ENCODE measurements at places on chromosomes 1 and 21. TPM values are rescaled to one million over a fixed set of nuclear protein-coding genes. Genes with fewer than 3 reads are reported as not detected.
A peak's percentile ranks its signal among the peaks of the same experiment; 100 is the strongest.

GRCh38 chr1:19412654-19413053 lies 72.7 kb downstream of the CAPZB start:
- no peak for DNase-seq

DNA sequence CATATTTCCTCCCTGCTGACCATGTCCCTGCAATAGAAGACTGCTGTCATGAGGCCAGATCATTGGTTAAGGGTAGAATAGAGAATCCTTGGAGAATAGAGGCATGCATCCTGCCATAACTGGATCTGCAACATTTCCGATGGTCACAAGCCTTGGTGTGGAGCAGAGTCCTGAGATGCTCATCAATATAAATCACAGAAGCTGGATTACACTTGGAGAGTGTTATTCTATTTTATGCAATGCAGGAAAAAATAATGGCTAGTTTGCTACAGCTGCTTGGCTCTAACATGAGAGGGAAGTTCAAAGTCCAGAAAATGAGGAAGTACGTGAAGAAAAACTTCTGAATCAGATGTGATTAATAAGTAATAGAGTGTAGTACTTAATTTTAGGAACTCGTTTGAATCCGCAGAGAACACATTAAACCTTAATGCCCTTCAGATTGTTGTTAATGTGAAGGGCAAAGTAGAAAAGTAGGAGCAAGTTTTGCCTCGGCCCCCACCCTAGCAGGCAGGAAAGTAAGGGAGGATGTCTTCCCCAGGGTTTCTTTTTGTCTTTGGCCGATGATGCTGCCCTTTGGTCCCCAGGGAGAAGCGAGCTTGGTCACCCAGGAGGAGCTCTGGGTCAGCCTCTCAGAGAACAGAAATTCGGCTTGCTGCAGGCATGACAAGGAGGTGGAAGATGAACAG lies 59.5 kb downstream of the KCNK1 start:
- peak; percentile 82 for DNase-seq

- no peak for DNase-seq
Measured at GRCh38 chr1:162025541-162025940, 1.9 kb upstream of the OLFML2B start.

LCE1F gene
- total RNA-seq = not detected

GRCh38 chr1:234997896-234998741 lies 130.5 kb downstream of the TOMM20 start:
- DNase-seq = peak; percentile 85

- no peak for DNase-seq
Measured at GRCh38 chr1:240193679-240194078, 102.0 kb downstream of the FMN2 start.

TBX19 gene
- 2.9 TPM for total RNA-seq

DNASE2B gene
- not detected for total RNA-seq

DNA sequence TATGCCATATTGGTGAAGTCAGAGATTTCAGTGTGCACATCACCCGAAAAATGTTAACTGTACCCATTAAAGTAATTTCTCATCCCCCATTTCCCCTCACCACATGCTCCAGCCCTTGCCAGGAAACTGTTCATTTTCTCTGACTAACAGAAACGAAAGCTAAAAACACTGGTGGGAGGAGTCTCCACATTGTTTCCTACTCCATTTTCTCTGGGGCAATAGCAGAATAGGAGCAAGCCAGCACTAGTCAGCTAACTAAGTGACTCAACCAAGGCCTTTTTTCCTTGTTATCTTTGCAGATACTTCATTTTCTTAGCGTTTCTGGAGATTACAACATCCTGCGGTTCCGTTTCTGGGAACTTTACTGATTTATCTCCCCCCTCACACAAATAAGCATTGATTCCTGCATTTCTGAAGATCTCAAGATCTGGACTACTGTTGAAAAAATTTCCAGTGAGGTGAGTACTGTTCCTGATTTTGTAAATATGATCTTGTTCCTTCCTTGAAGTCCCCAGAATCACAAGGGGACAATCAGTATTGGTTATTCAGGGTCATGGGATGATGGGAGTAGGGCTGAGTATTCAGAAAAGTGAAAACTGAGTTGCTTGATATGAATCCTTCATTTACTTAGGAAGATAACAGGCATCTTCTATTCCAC lies at the start of gene IFI16:
Gene IFI16 (plus strand): TSS at position 204 of the 658 bp plus-strand sequence. CDS start 4,774 bp downstream, outside the sequence.
- DNase-seq = peak; percentile 66

DNA sequence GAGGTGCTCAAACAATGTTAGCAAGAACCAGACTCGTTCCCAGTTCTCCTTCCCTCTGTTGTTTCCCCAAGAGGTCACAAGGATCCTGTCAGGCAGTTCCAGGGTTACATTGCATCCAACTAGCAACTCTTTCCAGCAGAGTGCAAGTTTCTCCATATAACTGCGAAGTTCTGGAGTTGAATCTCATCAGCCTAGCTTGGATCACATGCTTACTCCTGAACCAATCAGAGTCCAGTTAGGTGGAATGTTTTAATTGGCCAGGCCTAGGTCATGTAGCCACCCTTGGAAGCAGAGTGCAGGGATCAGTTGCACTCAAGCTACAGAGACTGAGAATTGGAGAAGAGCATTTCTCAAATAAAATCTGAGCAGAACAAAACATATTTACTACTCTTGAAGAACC lies 15.9 kb upstream of the PIK3R3 start:
- no peak for DNase-seq

GRCh38 chr1:114062477-114063099 lies 83.3 kb downstream of the OLFML3 start:
- DNase-seq = no peak

DNA sequence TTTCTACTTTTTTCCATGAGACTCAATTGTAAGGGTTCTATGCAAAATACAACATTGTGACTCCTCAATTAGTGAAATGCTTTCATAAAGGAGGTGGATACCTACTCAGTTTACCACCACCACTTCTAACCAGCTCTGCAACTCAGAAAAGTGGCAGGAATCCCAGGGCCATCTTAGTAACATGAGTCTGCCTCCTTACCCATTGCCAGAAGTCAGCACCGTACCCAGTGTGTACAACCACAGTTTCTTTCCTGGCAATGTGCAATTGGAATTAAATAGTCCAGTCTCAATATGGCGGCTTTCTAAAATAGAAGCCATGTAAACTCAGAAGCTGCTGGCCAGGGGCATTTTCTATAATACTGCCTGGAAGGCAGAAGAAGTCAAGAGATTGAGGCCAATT lies 32.1 kb downstream of the TESK2 start:
- DNase-seq = no peak

SLC45A1 gene
- total RNA-seq = 3.3 TPM

DNA sequence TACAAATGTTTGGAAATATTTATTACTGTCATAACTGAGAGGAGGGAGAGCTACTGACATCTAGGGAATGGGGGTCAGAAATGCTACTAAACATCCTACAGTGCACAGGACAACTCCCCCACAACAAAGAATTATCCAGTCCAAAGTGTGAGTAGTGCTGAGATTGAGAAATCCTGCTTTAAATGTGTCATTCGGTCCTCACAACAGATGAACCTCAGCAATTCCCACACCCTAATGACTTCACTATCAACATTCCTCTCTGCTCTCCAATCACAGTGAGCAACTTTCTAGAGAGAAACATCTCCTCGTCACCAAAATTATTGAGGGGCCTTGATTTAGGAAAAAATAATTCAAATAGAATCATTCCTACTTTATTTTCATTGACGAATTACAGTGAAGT lies 18.0 kb downstream of the OMA1 start:
- no peak for DNase-seq

GRCh38 chr1:32897082-32898049 lies 3.8 kb downstream of the TMEM54 start:
- DNase-seq = no peak

- DNase-seq = no peak
Measured at GRCh38 chr1:167994560-167994959, 57.7 kb upstream of the MPC2 start.

ATAD3C gene
- not detected for total RNA-seq

- no peak for DNase-seq
Measured at GRCh38 chr1:1858382-1859086, 32.4 kb downstream of the GNB1 start.

- DNase-seq = no peak
Measured at GRCh38 chr21:31489014-31489413, 145.0 kb upstream of the TIAM1 start.

DNA sequence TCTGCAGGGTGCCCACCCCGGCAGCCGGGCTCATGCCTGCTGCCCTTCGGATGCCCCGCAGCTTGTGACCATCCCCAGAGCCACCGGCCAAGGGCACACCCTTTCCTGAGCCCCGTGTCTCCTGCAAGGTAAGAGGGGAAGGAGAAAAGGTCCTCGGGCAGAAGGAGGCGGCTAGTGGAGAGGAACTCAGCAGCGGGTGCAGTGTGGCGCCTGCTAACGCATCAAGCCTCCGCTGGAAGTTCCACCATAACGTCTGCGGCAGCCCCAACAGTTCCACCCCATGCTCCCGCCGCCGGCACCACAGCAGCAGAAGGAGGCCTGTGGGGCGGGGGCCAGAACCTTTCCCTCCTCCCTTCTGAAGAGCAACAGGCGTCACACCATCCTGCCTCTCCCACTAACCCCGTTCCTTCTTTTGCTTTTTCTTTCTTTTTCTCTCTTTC lies 990 bp downstream of the VWA5B1 start:
- DNase-seq = no peak

DNA sequence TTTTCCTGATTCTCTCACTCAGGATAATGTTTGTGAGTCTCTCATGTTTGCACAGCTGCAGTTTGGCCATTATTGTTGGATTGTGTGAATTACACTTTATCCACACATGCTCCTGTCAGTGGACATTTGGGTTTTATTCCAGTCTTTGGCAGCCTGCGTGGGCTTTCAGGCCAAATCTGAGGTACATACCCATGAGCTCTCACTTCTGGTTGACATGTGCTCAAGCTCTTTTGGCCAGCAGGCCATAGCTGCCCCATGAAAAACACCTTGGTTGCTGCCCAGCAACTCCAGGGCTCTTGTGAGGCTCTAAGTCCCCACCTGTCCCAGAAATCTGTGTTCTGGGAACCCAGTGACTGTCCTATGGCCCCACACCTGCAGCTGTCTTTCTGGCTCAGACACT lies 124.5 kb upstream of the GALNT2 start:
- no peak for DNase-seq

GRCh38 chr1:70718086-70718630 lies 307.1 kb downstream of the CTH start:
- no peak for DNase-seq

DNA sequence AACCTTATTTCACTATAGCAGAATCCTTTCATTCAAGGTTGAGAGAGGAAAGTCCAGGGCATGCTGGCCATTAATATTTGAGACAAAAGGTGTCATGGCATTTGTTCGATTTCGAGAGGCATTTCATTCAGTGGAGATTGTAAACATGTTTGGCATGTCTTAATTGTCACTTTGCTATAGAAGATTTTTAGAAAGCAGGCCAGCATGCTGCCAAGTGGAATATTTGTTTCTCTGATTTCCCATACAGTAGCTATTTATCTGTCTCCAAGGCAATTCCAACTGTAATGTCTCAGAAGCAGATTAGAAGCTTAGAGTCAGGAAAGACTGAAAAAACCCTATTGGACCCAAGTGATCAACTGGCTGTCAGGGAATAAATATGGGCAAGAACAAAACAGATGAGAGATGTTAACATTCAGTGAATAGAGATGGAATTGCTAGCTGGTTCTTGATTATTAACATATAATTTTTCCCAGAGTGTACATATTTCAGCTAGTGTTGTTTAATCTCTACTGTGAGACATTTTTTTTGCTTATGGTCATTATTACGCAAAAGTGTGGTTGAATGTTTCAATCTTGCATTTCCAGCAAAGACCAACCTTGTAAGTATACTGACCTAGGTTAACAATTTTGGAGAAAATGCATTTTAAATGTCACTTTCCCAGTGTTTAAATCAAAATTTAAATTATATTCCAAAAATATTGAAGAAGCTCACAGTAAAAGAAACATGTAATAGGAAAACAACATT lies 174.6 kb downstream of the KCNK2 start:
- no peak for DNase-seq

GRCh38 chr1:212696721-212697331 lies 2.8 kb downstream of the BATF3 start:
- no peak for DNase-seq

GRCh38 chr1:54028306-54029251 lies 10.6 kb upstream of the LDLRAD1 start:
- DNase-seq = no peak

FAM131C gene
- total RNA-seq = 2.4 TPM

DNA sequence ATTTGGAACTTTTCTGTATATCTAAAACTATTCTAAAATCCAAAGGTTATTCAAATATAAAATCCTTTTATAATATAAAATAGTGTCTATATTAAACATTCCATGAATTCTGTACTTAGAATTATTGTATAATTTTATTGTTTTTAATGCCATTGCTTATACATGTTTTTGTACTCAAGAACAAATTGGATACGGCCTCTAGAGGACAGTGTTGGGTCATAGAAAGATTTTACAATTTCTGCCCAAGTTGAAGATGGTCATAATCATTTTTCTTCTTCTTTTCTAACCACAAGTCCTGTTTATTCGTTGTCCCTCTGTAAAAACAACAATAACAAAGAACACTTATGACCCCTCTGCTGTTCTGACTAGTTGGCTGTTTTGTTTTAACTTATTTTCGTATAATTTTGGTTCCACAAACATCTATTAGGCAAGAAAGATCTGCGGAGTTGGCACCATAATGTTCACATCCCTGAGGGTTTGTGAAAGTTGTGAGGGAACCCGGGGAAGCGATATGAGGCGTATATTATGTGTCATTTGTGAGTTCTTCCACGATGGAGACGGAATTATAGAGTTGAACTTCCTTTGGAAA lies 75.7 kb upstream of the KIF26B start:
- DNase-seq = no peak

PDE4B gene
- not detected for total RNA-seq

SETD4 gene
- total RNA-seq = 18.1 TPM

GRCh38 chr1:40926441-40926840 lies 53.1 kb upstream of the CTPS1 start:
- no peak for DNase-seq

ESPN gene
- 4.8 TPM for total RNA-seq

DPH2 gene
- 29.0 TPM for total RNA-seq

GRCh38 chr1:241513378-241513777 lies 6.2 kb downstream of the FH start:
- no peak for DNase-seq

DNA sequence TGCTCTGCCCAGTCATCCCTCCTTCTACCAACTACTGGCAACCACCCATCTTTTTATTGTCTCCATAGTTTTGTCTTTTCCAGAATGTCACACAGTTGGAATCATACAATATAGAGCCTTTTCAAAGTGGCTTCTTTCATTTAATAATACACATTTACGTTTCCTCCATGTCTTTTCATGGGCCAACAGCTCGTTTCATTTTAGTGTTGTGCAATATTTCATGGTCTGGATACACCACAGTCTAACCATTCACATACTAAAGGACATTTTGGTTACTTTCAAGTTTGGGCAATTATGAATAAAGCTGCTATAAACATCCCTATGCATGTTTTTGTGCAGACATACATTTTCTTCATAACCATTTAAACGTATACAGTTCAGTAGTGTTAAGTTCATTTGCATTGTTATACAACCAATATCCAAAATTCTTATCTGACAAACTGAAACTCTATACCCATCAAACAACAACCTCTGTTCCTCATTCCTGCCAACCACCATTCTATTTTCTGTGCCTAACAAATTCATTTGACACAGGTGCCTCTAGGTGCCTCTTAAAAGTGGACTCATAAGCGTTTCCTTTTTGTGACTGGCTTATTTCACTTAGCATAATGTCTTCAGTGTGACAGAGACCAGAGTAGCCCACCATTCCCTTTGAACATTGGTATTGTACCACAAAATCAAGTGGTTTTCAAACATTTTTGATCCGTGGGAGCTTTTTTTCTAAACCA lies 138.1 kb downstream of the NR5A2 start:
- no peak for DNase-seq

Measured in Caki2 (cell line).